ENCODE measurements at places on chromosomes 7 and 10.

GRCh38 chr10:62188021-62188616 is 80.5 kb downstream of the RTKN2 start:
- DNase-seq: no peak

DNA sequence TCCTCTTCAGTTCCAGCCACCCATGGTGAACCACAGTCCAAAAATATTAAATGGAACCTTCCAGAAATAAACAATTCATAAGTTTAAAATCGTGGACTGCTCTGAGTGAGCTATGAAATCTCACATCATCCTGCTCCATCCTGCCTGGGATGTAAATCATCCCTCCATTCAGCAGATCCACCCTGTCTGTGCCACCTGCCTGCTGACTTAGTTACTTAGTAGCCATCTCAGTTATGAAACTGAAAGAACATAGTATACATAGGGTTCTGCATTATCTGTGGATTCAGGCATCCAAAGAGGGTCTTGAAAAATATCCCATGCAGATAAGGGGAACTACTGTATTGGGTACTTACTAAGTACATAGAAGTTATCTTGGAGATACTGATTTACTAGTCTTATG is 89.0 kb downstream of the ST8SIA6 start:
- no peak for DNase-seq

- DNase-seq: no peak
Observed at GRCh38 chr10:92880233-92880861, 32.0 kb downstream of the EXOC6 start.

DNA sequence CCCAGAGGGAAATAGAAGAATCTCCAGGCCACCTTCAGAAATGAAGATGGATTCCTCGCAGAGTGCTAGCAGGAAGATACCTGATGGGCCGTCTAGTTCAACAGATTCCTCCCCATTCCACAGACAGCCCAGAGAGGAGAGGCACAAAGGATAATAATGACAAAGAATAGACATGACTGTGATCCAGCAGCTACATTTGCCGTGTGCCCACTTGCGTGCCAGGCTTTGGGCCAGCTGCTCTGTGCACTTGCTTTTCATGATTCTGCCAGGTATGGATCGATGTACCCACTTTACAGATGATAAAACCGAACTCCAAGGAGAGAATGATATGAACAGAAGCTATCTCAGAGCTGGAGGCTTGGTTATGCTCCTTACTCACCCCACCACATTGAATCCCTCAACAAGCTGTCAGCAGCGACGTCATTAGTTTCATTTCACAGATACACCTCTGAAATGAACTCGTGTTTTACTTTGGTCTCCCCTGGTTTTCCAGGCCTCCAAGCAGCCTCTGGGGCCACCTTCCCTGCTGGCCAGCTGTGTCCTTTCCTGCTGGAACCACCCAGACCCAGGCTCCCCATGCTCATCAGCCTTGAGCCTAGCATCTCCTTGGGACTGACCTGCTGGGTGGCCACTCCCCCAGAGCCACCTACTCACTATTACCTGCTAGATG is 11.9 kb upstream of the WDFY4 start:
- no peak for DNase-seq

- no peak for DNase-seq
Observed at GRCh38 chr7:130853503-130854279, 119.7 kb upstream of the KLF14 start.

DNA sequence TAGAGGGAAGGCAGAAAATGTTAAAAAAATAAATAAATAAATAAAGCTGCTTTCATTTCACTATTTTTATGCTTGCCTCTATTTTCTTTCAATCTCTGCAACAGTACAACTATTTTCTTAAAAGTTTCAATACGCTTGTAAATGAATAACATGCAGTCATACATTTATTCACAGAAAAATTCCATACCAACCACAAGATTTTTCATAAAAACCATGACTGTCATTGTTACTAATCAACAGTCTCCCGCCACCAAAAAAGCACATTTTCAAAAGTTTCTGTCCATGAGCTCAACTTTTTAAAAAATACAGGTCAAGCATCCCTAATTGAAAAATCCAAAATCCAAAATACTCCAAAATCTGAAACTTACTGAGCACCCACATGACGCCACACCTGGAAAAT is 5.3 kb downstream of the PARD3 start:
- DNase-seq: no peak

DNA sequence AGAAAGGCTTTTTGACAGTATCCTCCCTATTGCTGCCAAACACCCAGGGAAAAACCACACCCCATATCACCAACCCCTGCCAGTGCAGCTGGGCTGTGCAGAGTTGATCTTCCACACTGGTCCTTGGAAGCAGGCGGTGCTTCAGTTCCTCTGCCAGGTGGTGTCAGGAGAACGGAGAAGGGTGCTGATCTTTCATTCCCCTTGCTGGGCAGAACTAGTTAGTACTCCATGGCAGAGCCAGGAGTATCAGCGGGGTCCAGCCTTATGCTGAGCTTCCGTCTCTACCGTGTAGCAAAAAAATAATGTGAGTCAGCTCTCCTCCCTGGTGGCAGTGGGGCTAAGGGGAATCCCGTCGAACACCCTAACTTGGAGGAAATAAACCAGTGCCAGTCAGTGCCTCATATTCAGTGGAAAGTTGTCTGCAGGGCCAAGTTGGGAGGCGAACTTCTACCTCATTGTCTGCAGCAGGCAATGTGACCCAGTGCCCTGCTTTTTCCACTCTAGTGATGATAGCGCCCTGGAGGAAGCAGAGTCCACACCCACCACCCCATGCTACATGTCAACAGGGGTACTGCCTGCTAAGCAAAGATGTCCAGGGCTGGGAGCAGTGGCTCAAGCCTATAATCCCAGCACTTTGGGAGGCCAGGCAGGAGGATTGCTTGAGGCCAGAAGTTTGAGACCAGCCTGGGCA is 175.4 kb downstream of the AUTS2 start:
- DNase-seq: no peak

DNA sequence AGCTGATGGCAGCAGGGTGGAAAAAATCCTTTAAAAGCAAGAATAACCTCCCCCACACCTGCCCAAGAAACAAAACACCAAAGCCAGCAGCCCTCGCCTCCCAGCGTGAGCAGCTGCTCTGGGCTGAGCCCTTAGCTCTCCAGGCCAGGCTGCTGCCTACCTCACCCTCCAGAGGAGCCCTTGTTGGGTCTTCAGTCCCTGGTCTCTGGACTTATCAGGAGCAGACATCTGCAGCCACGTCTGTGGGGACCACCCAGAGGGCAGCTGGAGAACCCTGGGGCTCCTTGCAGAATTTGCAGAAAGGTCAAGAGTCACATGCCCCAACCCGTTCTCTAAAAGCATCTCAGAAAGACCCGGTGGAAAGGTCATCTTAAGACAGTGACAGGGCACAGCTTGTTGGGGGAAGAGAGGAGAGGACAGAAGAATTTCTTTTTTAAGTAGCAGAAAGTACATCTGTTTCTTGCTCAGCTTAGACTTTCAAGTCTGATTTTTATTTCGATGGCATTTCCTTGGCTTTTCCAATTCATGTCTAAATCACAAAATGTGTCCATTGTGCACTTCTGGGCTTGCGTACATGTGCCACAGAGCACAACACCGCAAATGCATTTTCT is 425.7 kb upstream of the NFE2L3 start:
- no peak for DNase-seq

- DNase-seq: no peak
Observed at GRCh38 chr10:3595736-3596135, 189.3 kb downstream of the KLF6 start.

DNA sequence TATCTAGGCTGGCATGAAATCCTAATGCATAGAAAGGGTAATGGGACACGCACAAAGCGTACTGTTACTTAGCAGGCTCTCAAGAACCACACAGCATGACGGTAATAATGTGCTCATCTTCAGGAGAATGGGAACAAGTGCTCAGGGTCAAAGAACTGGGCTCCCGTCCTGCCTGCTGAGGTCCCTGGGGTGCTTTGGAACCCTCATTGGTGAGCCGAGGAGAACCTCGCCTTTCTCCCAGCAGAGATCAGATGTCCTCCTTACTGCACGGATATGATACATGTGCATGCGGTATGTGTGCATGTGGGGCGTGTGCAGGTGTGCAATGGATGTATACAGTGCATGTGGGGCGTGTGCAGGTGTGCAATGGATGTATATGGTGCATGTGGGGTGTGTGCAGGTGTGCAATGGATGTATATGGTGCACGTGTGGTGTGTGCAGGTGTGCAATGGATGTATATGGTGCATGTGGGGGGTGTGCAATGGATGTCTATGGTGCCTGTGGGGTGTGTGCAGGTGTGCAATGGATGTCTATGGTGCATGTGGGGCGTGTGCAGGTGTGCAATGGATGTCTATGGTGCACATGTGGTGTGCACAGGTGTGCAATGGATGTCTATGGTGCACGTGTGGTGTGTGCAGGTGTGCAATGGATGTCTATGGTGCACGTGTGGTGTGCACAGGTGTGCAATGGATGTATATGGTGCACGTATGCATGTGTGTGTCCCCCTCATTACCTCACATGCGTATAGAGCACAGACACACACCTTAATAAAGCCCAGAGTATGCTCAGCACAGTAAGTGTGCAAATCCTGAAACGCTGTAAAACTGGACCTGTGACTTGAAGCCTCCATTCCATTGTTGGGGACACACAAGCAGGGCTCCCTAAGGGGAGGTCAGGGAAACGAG is 336.3 kb downstream of the PTPRN2 start:
- DNase-seq: no peak

DNA sequence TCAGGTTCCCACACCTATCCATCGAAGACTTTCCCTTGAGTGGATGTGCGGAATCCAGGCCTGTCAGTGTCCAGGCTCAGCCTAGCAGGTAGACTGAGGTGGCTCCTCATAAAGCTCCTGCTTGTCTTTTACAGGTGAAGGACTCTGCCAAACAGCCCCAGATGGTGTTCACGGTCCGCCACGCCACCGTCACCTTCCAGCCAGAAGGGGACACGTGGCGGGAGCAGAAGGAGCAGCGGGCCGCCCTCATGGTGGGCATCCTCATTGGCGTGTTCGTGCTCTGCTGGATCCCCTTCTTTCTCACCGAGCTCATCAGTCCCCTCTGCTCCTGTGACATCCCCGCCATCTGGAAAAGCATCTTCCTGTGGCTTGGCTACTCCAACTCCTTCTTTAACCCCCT is 13.9 kb downstream of the HTR5A start:
- DNase-seq: no peak

- DNase-seq: no peak
Observed at GRCh38 chr10:29378106-29378505, 89.2 kb downstream of the LYZL1 start.

- no peak for DNase-seq
Observed at GRCh38 chr7:18831419-18831818, 286.0 kb downstream of the TWIST1 start.

- no peak for DNase-seq
Observed at GRCh38 chr10:79092292-79092896, 23.6 kb downstream of the ZMIZ1 start.

- no peak for DNase-seq
Observed at GRCh38 chr7:2154121-2154520, 78.6 kb downstream of the MAD1L1 start.

DNA sequence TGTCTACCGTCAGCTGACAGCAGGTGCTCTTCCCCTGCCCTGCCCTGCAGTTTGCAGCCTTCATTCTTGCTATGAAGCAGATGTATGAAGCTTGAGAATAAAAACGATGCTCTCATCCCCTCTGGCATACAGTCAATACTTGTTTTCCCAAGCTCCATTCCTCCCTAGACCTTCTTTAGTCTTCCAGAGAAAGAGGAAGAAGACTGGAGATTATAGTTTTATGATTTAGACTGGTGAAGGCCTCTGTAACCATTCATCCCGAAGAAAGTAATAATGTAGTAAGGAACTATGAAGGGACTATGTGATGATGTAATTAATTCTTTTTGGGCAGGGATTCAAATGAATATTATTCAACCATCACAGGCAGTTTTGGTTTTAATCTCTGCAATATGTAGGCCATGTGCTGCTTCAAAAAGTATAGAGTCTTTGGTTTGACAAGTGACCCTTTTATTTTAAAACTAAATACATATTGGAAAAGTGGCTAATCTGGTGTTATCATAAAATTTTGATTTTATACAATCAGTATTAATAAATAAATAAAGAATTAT is 242.4 kb upstream of the KIAA1217 start:
- DNase-seq: no peak

GRCh38 chr10:50381642-50382041 is 130.3 kb upstream of the ASAH2 start:
- no peak for DNase-seq

GRCh38 chr10:118773041-118773440 is 18.3 kb upstream of the CACUL1 start:
- no peak for DNase-seq

DNA sequence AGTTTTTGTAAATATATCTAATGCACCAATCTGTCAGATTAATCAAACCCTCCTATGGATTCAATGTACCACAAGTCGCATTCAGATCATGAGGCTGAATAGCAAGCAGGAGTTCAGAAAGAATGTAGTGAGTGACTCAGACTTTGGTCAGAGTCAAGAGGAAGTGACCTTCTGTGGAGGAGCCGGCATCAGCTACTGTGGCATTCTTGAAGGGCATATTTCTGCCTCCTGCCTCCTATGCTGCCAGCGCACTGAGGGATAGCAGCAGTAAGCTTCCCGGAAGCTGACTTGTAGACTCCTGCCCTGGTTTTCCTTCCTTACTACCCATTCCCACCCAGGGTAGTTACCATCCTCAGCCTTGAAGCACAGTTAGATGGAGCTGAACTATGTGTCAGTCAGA is 867.5 kb downstream of the NRG3 start:
- DNase-seq: no peak

GRCh38 chr10:62618576-62619412 is 185.7 kb upstream of the ADO start:
- DNase-seq: no peak

Measured in NCI-H2029 treated with DMSO at 0.1 percent for 48 hours (cell line).